ENCODE measurements at places on chromosomes 16 and 17.

GRCh38 chr16:87067003-87067556 lies 250.1 kb downstream of the C16orf95 start:
- DNase-seq = no peak

DNA sequence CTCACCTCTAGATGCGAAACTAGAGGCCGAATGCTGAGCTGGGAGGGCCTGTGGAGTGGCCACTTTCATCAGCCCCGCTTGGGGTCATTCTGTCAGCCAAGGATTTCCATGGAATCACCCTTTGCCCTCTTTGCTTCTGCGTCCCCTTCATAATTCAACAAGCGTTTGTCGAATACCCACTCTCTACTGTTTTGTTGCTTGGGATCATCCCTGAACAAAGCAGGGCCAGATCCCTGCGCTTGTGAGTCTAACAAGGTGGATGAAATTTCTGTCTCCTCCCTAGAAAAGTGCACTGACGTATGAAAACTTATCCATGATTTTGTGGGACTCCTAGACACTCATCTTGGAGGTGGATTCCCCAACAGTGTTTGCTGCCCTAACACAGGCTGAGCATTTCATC lies 3.3 kb upstream of the SLC12A3 start:
- DNase-seq = no peak

- DNase-seq = no peak
These were observed 132.8 kb downstream of the LAT start for GRCh38 chr16:29117631-29118030.

GRCh38 chr16:79750311-79750710 lies 149.8 kb upstream of the MAF start:
- DNase-seq = no peak

DNA sequence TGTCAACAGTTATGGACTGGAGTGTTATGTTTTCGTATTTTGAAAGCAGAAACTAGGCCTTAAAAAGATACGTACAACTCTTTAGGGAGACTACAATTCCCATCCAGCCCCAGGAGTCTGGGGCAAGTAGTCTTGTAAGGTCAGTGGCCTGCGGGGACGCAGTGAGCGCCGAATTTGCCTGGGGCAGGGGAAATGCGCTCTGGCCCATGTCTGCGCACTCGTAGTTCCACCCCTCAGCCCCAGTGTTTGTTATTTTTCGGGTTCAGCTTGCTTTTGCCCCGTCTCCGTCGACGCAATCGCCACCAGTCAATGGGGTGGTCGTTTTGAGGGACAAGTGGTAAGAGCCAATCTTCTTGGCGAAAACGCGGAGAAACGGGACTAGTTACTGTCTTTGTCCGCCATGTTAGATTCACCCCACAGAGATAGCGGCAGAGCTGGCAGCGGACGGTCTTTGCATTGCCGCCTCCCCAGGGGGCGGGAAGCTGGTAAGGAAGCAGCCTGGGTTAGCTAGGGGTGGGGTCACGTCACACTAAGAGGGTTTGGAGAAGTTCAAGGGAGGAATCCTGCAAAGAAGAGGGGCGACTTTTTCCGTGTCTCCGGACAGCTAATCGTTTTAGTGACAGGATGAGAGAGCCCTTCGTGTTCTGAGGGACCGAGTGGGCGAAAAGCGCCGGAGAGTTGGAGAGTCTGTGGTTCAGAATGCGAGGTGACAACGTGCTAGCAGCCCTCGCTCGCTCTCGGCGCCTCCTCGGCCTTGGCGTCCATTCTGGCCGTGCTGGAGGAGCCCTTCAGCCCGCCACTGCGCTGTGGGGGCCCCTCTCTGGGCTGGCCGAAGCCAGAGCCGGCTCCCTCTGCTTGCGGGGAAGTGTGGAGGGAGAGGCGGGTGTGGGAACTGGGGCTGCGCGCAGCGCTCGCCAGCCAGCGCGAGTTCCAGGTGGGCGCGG lies 1.1 kb upstream of the BRCA1 start:
- DNase-seq = no peak

DNA sequence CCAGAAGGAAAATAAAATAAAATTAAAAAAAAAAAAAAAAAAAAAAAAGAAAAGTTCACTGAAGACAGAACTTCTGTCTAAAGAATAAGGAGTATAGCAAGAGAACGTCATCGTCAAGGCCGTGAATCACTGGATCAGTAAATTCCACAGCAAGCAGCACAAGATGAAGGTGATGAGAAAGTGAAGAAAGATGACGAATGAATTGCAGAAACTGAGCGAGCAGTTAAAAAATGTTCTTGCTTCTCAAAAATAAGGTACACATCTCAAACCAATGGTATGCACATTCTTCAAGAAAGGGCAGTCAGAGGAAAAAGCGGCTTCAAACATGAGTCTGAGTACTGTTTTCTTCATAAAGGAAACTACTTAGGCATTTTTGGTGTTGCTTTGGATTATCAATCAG lies 104.7 kb downstream of the SMG6 start:
- no peak for DNase-seq

- no peak for DNase-seq
These were observed 121.0 kb downstream of the COPRS start for GRCh38 chr17:31738067-31738466.

Data from GM19239 (cell line).